G401 (cell line): ENCODE measurements at places on chromosomes 1 and 21.

- no peak for DNase-seq
Measured at GRCh38 chr1:218415726-218416125, 70.6 kb downstream of the TGFB2 start.

DNA sequence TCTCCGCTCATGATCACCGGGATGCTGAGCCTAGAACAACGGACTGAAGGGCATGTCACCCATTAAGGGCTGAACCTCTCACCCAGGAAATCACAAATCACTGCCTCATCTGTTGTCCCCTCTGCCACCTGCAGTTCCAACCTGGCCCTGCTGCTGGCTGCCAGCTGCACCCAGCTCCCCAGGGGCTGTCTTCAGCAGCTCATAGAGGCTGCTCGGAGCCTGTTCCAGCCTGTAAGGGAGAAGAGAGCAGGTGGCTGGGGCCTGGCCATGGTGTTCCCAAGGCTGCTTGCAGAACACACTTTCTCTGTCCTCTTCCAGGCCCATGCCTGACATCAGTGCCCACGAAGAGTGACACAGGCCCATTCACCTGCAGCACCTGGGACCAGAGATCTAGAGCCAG lies 44.5 kb upstream of the DISP3 start:
- no peak for DNase-seq

DNA sequence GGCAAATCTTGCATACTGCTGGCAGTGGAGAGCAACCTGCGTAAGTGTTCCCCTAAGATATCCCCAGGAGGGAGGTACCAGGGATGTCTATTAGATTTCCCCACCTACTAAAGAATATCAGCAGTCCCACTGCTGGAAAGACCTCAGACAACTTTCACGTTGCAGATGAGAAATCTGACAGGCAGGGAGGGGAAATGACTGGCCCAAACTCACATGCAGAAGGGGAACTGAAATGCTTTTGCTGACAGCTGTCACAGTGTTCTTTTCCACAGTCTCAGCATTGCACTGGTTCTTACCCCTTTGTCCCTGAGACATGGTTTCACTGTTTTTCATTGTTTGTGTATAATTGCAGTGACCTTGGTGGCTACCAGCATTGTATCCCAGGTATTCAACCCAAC lies 84.8 kb upstream of the ATP1A1 start:
- no peak for DNase-seq

GRCh38 chr1:215095524-215095923 lies 13.0 kb downstream of the KCNK2 start:
- no peak for DNase-seq

DNA sequence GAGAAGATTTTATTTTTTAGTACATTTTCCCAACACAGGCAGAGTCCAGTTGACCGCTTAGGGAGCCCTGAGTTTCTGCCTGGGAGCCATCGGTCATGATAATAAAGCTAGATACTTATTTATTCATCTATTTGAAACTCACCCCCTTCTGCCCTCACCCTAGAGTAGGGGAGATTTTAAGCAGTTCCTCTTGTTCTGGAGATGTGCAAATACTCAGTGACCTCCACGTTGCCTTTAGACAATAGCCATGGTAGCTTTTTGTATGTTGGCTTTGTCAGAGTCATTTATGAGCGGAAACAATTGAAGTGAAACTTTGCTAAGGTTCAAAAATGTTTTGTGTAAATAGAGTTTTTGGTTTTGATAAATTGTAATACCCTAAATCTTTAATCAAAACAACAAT lies 45.7 kb upstream of the PLPPR4 start:
- no peak for DNase-seq

GRCh38 chr21:15001113-15001512 lies 63.7 kb downstream of the NRIP1 start:
- peak; percentile 40 for DNase-seq

DNA sequence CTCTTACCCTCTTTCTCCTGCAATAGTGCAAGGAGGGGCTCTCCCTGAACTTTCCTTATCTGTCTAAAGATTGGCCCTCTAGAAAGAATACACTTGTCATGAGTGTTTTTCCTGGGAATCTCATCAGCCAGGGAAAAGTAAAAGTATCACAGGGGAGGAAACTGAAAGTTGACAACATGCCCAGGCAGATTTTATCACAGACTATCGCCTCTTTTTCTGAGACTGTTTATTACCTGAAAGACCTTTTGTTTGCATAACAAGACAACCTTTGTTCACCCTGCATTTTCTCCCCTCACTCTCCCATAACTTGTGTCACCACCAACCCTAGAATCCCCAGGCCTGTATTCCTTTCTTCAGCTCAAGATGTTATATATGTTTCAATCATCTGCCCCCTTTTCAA lies 794.7 kb upstream of the ADAMTS5 start:
- no peak for DNase-seq

DNA sequence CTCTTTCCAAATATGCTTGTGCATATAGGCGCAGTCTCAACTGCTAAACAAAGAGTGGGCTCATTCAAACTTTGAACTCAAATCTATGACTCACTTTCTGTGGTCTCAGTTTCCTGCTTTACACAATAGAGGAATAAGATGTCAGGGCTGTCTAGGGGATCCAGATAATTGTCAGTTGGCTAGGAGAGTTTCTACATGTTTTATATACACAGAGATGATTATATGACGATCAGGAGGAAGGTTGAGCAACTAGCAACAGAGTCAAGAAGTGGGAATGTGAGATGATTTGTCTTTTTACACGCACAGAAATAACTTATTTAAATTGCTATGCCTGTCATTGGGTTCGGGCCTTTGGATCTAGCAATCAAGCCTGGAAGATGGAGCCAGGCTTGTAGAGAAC lies 299.4 kb upstream of the LYPLAL1 start:
- no peak for DNase-seq

DNA sequence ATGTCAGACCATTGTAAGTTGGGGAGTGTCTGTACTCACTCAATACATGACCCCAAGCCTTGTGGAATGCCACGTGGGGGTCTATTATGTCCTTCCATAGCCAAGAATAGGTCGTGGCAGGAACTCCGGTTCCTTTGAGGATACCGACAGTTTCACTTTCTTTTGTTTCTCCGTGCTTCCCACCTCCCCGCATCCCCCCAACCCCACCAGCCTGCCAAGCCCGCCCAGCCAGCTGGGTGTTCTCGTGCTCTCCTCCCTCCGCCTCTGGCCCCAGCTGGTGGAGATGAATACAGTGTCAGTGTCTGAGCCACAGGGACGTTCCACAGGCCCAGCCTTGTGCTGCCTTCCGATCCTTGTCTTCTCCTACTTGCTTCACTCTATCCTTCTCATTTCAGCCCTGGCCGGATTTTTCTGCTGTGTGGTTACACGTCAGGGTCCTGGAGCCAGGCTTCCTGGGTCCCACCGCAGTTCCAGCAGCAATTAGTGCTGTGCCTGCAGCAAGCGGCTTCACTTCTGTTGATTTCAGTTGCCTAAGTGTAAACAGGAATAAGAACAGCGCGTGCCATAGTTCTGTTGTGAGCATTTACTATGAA lies 4.1 kb upstream of the AGTRAP start:
- DNase-seq = no peak

DNA sequence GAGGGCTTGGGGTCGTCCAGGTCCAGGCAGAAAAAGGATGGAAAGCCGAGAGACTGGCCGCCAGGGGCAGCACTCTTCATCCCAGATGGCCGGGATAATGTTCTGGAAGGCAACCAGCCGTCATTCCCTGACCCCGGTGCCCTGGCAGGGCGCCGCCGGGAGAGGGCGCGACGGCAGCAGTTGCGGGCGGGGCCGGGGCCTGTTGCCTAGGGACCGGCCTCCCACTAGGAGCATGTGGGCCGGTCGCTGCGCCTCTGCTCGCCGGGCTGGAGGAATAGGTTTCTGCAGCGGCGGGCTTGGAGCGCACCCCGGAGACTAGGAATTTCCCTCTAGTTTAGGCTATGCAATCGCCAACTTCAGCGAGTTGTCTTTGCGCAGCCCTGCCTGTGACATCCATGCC lies 11.0 kb downstream of the DMRTB1 start:
- DNase-seq = peak; percentile 60

DNA sequence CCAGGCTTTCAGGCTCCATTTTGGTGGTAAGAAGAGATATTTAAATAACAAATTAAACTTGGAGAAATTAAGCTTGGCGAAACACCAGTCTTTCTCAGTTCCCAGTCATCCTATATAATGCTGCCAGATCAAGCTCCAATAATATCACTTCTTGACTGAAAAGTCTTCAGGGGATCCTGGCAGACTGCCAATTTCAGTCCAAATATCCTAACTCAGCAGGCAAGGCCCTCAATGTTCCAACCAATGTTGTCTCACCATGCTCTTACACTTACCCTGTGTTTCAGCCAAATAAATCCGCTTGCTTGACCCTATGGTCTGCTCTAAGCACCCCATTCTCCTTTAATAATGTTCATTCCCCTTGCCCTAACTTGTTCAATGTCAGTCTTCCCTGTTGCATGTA lies 39.9 kb upstream of the BCL10 start:
- peak; percentile 18 for DNase-seq

- DNase-seq = no peak
Measured at GRCh38 chr21:21851657-21852056, 853.4 kb downstream of the NCAM2 start.

DNA sequence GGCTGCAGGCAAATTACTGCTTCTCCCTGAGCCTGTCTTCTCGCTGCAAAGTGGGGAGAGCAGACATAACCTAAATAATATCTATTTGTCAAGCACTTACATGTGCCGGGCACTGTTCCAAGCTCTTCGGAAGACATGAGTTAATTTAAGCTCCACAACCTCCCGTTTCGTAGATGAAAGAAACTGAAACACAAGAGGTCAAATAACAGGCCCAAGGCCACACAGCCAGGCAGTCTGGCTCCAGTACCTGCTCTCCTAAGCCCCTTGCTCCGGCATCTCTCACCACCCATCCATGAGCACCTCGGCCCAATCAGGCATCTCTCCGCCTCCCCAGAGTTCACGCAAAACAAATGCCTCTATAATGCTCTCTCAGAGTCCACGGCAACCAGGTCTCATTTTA lies 65.4 kb downstream of the TAS1R2 start:
- DNase-seq = no peak

DNA sequence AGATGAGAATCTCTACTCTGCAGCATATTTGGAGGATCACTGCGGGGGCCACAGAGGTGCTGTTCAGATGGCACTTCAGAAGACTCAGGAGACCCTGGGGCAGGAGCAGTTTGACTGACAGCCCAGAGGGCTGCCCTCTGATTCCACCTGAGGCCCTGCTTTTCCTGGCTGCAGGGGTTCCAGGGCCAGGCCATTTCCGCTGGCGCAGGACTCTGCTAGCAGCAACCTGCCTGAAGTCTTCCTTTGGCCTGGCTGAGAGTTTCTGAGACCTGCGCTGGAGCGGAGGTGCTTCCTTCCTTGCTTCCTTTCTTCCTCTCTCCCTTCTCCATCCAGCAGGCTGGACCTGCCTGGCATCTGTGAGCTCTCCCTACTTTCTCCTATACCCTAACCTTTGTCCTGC lies 11.8 kb downstream of the PCSK9 start:
- no peak for DNase-seq

DNA sequence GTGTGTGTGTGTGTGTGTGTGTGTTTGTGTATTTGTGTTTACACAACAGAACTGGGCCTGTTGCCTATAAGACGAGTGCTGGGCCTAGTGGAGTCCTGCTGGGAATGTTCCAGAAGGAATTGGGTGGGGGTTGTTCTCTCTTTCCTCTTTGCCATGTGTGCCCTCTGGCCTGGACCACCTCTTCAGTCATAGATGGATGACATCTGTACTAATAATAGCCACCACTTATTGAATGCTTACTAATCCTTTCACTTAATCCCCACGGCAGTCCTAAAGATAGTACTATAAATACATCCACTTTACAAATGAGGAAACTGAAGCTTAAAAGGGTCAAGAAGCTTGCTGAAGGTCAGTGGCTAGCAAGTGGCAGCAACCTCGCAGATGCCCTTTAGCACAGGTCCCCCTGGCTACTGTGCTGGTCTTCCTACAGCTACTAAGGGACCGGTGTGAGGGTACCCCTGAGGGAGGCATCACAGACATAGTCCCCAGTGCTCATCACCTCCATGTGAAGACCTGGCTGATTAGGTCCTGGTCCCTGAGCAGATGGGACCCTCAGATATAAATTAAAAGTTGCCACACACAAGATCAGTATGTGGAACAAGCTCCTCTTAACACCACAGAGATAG lies 55.2 kb upstream of the KIF1B start:
- no peak for DNase-seq

GRCh38 chr1:94236630-94237290 lies 624 bp downstream of the ARHGAP29 start:
- peak; percentile 79 for DNase-seq

DNA sequence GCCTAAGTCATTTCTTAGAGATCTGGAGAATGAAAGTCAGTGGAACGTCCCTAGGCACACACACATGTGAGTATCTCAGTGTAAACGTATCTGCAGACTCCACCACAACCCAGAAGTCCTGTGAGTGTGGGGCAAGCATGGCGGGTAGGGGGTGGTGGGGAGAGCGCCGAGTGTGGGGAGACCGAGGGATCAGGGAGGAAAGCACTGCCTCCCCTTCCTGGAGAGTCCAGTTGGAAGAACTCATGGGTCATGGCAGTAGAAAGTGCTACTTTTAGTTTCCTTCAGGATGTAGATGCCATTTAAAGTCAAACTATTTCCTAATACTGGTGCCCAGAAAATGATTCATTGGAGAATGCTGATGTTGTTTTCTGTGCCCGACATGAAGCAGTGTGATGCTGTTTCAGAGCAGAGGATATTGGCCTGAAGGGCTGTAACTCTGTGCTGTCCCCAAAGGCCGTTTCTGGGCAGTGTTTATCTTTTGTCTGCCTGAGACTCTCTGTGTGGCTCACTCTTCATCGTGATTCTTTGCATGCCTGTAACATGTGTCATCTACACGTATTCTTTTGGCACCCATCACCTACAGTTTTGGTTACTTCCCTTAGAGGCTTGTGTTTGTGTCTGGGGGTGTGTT lies 45.7 kb upstream of the TSPAN2 start:
- no peak for DNase-seq

- no peak for DNase-seq
Measured at GRCh38 chr1:232715154-232715553, 85.2 kb upstream of the SIPA1L2 start.

- no peak for DNase-seq
Measured at GRCh38 chr21:33388188-33388587, 15.0 kb upstream of the IFNGR2 start.

DNA sequence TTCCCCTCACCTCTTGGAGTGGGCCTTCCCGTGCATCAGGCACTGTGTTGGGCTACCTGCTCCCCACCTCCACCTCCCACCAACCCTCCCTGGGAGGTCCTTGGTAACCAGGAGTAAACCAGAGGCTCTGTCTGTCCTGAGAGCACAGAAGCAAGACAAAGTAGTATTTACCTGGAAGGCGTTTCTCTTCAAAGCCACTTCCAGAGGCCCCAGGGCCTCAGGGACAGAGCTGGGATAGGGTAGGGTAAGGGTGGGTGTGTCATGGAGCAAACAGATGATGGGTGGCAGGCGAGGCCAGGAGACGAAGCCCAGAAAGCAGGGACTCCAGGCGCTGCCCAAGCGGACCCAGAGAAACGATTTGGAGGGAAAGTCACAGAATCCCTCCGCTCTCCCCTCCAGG lies 77.2 kb upstream of the TARDBP start:
- no peak for DNase-seq

- DNase-seq = no peak
Measured at GRCh38 chr1:67723620-67724019, 38.6 kb downstream of the GADD45A start.

DNA sequence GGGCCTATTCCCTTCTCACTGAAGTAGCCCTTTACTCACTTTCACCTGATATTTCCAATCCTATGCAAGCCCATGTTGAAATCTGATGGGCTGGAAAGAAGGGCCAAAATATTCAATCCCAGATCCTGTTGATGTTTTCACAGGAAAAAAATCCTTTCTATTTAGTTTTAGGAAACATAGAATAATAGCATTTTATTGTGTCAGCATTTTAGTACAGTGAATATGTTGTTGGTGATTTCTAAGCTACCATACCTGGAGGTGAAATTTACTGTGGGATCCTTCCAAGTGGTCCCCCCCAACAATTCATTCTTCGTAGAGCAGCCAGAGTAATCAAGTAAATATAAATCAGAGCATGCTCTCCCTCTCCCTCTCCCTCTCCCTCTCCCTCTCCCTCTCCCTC lies 3.4 kb upstream of the UBE2U start:
- no peak for DNase-seq
